ENCODE measurements at places on chromosomes 16 and 17. TPM values are rescaled to one million over a fixed set of nuclear protein-coding genes. Genes with fewer than 3 reads are reported as not detected.

GRCh38 chr17:28042721-28043291, 329 bp downstream of the NLK start:
- DNase-seq = no peak

LGALS9B gene
- total RNA-seq = not detected

GRCh38 chr17:82012640-82013295, 9.9 kb downstream of the CENPX start:
- DNase-seq = no peak

DNA sequence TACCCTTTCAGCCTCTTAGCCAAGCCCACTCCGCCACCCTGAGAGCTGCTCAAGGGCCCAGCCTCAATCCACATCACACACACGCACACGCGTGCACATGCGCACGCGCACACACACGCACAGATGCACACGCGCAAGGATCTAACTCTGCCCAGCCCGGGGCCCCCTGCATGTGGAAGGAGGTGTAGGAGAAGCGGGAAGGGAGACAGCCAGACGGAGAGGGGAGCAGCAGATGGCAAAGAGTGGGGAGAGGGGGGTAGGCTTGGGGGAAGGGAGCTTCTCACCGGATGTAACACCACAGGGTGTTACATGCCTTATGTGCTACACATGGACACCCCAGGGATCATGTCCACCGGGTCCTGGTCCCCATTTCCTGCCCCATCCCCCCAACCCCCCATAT, 15.3 kb downstream of the DLG4 start:
- DNase-seq = no peak

HOXB13 gene
- total RNA-seq = not detected

DNA sequence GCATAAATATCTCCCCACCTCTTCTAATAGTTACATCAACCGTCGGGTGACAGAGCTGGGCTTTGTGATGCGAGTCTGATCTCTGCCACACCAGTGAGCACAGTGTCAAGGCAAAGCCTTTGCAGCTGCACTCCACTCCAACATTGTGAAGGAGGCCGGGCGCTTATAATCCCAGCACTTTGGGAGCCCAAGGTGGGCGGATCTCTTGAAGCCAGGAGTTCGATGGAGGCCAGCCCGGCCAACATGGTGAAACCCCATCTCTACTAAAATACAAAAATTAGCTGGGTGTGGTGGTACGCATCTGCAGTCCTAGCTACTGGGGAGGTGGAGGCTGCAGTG, 18.9 kb downstream of the CYB5D2 start:
- DNase-seq = no peak

GRCh38 chr17:41452281-41452680, 11.5 kb upstream of the KRT38 start:
- no peak for DNase-seq

GRCh38 chr16:54359555-54359954, 73.0 kb upstream of the IRX3 start:
- no peak for DNase-seq

- no peak for DNase-seq
Measured at GRCh38 chr16:13915033-13915635, 4.8 kb upstream of the ERCC4 start.

GRCh38 chr17:48137656-48138055, 30.1 kb downstream of the SNX11 start:
- DNase-seq = no peak

DNA sequence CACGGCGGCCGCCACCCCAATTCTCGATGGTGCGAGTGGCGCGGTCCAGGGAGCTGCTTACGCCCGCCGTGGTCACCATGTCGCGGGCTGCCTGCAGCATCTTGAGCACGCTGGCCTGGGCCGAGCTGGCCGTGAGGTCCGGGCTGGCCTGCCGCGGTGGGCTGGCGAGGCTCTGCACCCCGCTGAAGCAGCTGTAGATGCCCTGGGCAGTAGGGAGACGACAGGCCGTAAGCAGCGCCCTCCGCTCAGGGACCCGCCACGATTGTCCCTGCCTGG, 16.4 kb downstream of the GRIN2C start:
- no peak for DNase-seq

ADGRG3 gene
- 2.2 TPM for total RNA-seq

HSD11B2 gene
- total RNA-seq = 5.6 TPM

DNA sequence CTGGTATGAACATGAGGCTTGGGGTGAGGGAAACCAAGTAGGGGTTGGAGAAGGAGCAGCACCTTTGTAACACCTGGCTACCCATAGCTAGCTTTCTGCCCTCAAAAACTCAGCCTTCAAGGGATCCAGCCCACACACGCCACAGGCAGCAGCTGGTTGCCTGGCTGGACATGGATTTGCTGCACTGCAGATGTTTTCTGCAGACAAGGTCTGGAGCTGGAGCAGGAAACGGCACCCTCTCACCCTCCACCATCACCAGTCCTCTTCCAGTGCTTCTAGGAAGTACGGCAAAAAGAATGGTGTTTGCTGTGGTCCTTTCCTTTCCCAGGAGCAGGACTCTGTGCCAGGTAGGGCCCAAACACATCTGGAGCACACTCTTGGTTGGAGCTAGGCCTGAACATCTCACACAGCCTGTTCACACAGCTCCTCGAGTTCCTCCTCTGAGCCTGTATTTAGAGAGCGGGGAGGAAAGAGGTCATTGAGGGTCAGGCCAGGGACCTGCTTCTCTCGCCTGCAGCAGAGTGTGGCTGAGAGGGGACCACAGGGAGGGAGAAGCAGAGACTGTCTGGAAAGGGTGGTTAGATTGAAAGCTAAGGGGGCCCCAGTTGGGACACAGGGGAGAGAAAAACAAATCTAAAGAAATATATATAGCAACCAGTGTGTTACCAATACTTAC, 2.7 kb upstream of the SUPT4H1 start:
- no peak for DNase-seq

PMFBP1 gene
- 1.6 TPM for total RNA-seq

DNA sequence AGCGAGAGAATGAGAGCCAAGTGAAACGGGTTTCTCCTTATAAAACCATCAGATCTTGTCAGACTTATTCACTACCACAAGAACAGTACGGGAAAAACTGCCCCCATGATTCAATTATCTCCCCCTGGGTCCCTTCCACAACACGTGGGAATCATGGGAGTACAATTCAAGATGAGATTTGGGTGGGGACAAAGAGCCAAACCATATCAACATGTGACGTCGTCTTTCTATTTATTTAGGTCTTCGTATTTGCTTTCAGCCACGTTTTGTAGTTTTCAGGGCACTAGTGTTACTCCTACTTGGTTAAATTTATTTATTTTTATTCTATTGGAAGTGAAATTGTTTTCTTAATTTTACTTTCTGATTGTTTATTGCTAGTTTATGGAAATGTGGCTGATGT, 27.9 kb upstream of the CEP20 start:
- no peak for DNase-seq

DNA sequence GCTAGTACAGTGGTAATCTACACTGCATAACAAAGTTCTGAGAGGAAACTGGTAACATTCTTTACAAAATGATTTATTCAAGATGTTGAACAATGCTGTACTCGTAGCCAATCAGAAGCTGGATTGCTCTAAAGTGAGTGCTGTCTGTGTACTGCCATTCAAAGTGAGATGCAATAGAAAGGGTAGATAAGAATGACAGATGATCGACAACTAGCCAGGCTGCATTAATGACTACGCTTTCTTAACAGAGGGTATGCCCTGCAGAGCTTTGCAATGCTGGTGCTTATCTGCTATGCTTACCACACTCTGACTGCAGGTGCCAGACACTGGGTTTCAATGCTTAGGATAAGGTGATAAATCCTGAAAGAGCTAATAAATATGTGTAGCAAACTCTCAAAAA, 46.1 kb upstream of the SLC25A19 start:
- DNase-seq = no peak

- DNase-seq = no peak
Measured at GRCh38 chr16:79009896-79010295, 590.6 kb downstream of the MAF start.

DNA sequence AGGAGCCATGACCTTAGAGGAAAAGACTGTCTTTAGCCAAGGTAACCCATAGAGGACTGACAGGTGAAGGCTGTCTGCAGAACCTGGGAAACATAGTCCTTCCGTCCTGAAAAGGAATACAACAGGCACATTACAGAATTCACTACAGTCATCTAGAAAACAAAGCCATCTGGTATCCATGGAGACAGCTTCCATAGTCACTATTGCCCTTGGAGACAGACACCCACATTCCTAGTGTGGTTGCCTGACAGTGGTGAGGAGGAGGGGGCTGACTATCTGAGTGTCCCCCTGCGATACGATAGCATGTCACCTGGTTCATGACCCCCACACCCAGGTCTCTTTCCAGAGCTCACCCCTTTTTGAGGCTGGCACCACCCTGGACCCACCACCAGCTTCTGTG, 254.7 kb downstream of the CDH13 start:
- DNase-seq = no peak

DNA sequence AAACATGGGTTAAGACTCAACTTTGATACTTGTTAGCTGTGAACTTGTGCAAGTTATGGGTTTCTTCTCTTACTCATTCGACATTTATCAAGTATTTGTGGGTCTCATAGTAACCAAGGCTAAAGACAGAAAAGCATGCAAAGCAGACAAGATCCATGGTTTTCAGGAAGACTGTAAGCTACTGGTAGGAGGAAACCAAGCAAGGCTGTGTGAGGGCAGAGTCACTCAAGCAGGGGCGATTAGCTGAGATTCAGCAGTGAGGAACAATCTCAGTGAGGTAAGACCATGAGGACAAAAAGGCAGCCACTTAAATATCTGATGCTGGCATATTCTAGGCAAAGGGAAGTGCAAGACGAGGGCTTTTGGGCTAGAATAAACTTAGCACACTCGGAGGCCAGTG, 29.5 kb downstream of the MBTD1 start:
- DNase-seq = no peak

DNA sequence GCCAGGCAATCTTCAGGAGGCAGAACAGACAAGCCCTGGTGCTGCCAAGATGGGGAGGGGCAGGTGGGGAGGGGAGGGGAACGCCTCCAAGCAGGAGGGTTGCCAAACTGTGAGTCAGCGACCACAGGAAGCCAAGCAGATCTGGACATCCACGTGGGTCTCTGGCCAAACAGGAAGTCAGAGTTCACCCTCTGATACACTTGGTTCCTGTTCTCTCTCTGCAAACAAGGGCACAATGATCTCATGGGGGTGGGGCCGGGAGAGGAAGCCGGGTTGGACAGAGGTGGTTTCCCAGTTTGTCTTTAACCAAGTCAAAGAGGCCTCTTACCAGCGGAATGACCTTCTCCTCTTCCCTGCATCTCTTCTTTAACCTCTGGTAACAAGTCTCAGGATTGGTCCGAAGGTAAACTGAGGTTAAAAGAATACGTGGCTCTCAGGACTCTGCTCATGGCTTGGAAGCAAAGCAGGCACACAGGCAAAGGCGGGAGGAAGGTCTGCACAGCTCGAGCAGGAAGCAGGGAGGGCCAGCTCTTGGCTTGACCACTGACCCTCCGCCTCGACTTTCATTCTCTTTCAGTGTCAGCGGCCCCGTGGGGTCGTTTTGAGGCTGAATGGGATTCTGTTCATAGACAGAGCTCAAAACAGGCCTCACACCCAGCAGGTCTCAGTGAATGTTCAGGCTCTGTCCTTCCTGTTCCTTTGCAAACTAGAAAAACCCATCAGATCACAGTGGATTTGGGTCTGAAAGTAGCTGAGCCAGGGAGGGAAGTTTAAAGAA, 32.9 kb downstream of the TK2 start:
- peak; percentile 98 for DNase-seq

BCL7C gene
- 35.9 TPM for total RNA-seq

DNA sequence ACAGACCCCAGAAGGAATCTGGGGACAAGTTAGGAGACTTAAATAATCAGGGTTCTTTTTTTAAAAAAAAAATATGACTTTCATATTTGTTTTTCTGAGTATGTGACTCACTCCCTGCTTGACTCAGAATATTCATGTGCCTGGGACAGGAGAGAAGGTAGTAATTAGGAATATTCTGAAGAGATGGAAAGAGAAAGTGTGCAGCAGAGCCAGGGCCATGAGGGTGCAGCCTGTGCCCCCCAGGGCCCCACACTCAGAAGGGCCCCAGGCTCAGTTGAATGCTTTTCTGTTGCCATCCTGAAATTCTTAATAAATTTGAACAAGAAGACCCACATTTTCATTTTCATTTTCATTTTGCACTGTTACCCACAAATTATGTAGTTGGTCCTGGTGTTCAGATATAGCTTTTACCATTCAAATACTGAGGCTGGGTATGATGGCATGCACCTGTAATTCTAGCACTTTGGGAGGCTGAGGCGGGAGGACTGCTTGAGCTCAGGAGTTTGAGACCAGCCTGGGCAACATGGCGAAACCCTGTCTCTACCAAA, 11.5 kb upstream of the LONP2 start:
- no peak for DNase-seq

GRCh38 chr16:66489818-66490217, 60.1 kb downstream of the TK2 start:
- DNase-seq = peak; percentile 7

DNA sequence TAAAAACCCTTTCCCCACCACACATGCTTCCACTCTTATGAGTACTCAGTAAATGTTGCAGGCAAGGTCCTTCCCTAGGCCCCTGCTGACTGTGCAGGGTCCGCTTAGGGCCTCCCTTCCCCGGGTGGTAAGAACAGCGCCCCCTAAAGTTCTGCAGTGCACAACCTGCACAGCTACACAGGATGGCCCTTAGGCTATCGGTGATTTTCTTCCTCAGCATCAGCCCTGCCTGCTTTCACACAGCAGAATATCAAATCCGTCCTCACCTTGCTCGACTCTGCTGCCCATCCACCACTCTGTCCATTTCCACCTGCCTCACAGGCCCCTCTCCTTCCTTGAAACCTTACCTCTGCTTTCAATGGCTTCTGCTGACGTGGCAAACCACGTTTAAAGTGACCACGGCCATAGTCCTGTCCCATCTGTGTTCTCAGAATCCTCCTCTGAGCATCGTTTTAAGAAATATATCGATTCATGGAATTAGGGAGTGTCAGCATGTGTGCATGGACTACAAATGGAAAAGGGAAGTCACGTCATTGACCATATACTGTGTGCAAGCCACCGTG, 51.4 kb upstream of the TMEM132E start:
- DNase-seq = no peak

DNA sequence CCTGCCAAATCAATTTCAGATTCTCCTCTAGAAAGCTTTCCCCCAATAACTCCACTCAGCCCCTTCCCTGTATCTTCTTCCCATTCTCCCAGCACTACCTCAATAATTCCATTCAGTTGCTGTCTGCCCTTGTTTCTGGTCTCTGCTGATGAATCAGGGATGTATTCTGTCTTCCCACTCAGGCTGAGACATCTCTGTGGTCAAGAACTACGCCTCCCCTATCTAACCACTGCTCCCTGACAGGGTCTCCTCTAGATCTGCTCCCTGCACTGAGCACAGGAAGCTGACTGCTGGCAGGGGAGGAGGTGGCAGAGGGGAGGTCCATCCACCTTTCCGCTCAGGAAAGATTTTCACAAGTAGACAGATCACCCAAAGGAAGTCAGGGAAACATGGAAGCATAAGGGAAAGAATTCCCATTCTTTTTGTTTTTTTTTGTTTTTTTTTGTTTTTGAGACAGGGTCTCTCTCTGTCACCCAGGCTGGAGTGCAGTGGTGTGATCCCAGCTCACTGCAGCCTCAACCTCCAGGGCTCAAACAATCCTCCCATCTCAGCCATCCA, 16.9 kb upstream of the SP2 start:
- no peak for DNase-seq

- no peak for DNase-seq
Measured at GRCh38 chr17:58196610-58197009, 4.1 kb downstream of the EPX start.

OTOP3 gene
- not detected for total RNA-seq
